ENCODE measurements at places on chromosomes 4 and X.

- DNase-seq, result no peak
Measured at GRCh38 chr4:187903700-187904099, 91.9 kb upstream of the ZFP42 start.

GRCh38 chrX:118272242-118272641 is 73.7 kb upstream of the WDR44 start:
- DNase-seq, result no peak

- no peak for DNase-seq
Measured at GRCh38 chr4:126592088-126592487, 1040.7 kb upstream of the INTU start.

DNA sequence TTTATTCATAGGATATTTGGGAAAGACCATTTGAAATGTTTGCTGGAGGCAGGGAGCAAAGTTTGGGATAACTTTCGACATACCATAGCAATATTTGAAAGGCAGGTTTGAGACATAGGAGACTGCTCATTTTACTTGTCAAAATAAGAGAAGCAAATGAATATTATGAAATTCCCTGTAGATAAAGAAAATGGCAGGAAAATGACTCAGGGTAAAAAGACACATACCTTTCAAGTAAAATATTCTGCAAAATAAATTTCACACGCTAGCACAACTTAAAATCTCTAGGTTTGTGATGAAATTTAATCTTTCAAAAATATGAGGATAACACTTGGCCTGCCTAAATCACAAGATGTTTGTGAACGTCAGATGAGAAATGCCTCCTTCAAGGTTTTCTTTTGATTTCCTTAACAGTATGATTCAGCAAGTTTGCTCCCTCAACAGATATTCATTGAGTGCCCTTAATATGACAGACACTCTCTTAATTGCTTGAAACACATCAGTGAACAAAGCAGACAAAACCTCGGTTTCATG is 6.6 kb downstream of the TMEM156 start:
- DNase-seq, result no peak

DNA sequence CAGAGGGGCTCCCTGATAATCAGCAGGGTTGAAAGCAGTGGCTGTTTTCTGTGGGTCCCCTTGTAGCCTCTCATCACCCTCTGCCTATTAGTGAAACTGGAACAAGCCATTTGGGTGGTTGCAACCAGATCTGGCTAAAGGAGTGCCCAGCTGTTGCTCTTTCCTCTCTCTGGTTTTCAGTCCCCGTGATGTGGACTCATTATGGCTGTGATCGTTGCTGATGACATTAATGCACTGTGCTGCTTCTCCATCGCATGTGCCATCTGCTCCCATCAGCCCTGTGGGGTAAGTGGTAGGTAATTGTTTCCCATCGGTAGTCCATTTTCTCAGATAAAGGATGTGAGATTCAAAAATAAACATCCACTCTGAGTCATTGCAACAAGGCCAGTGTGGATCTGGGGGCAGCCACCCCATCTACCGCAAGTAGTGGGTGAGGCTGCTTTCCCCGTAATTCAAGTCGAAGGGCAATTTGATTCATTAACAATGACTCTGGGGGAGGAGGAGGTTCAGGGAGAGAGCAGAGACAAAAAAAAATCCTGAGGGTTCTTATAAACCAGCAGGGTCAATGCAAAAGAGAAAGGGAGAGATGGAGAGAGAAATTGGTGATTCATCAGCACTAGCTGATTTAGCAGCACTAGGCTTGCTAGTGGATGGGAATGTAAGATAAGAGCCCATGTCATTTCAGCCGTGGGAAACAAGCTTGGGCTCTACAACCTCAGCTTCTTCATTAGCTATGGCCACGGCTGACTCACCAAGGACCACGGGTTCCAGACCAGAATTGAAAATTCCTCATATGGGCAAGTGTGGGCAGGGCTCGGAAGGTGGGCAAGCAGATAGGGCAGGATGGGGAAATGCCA is 357.8 kb downstream of the MID1IP1 start:
- DNase-seq, result no peak

DNA sequence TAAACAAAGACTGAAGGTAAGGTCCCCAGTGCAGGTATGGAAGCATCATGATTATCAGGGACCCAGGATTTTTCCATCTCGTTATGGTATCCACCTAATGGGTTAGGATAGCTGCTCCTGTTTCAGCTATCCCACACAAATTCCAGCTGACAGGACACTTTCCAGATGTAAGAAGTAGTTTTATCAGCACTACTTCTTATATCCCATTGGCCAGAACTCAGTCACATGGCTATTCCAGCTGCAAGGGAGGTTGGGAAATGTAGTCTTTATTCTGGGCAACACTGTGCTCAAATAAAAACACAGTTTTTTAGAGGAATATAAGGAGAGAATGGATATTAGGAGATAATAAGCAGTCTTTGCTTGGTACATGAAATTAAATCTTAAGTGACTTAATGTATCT is 96.7 kb downstream of the SRPX start:
- DNase-seq, result no peak

DNA sequence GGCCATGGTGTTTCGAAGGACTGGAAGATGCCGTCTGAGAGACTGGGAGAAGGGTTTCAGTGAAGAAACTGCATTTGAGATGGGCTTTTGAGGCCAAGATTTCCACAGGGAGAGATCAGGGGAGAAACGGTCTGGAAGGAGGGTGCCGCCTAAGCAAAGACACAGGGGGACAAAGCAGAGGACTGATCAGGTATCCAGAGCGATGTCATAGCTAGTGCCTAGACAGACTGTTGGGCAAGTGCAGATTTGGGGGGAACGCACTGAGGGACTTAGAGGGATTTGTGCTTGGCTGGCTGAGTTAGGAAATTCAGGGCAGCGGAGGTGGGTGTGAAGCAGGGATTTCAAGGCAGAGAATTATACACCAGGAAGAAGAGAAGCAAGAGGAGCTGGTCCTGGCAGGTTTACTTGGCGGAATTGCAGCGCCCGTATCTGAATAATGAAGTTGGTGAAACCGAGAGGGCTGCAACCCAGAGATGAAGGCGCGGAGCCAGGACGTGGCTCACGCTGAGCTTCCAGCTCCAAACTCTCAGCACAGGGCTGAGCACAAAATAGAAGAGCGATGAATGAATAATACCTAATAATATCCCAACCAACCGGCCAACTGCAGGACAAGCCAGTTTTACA is 106.9 kb downstream of the MAML3 start:
- no peak for DNase-seq

- DNase-seq, result no peak
Measured at GRCh38 chr4:127849505-127850234, 31.0 kb upstream of the PLK4 start.

- no peak for DNase-seq
Measured at GRCh38 chrX:153340111-153340510, 6.2 kb downstream of the ZNF275 start.

DNA sequence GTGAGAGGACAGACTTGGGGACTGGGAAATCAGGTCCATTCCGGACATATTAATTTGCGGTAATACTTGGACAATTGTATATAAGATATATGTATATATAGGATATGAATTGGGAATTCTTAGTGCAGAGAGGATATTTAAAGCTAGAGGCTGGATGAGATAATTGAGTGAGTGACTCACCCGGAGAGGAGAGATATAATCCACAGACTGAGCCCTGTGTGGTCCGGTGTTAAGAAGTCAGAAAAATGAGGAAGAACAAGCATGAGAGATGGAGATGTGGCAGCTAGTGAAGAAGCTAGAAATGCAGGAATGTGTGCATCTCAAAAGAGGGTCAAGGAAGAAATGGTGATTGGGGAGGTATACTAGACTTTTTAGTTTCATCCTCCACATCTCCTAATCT is 336.2 kb downstream of the SLC7A11 start:
- no peak for DNase-seq

DNA sequence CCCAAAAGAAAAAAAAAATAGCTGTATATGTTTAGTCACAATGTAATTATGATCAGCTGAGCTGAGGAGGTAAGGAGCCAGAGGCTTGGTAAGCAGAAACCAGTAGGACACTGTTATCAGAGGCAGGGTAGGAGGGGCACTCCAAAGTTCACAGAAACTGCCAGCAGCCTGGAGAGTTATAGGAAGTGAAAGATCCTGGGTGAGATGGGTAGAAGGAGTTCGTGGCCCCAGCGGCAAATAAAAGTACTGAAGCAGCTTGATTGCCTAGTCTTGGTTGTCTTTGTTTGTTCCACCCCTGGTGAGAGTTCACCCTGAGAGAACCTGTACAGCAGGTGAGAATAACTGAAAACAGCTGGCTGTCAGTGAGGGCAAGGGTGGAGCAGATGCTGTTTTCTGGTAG is 340.8 kb downstream of the ADGRL3 start:
- no peak for DNase-seq

GRCh38 chrX:129581904-129582303 is 41.8 kb downstream of the OCRL start:
- DNase-seq, result no peak

DNA sequence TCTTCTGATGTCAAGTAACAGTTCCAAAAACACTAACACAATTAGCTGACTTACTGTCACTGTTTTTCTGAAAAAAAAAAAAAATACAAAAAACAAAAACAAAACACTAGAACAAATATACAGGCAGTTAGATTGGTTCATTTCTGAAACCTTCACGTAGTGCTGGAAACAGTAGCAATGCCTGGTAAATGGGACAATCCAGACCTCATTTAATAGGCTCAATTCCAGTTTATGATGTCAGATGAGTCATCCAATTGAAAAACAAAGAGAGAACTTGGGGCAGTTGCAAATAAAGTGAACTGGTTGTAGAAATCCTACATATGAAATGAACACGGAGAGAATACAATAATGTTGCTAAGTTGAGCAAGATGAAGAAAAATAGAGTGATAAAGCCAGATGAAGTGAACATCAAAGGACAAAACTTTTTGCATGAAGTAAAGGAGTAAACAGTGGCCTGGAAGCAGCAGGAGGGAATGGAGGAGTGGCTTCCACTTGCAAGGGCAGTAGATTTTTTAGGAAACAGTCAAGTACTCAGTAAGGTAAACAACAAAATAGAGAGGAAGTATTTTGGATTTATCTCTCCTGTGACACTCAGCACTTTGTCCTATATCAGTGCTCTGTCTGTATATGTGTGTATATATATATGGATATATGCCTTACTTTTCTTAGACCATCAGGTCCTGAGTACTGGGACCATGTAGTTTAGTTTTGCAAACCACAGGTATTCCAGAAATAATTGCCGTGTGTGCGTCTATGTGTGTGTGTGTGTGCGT is 39.3 kb upstream of the MAGEA10 start:
- no peak for DNase-seq

- DNase-seq, result no peak
Measured at GRCh38 chr4:132770776-132771175, 378.3 kb upstream of the PCDH10 start.

- DNase-seq, result no peak
Measured at GRCh38 chr4:84878546-84878945, 87.9 kb downstream of the WDFY3 start.

DNA sequence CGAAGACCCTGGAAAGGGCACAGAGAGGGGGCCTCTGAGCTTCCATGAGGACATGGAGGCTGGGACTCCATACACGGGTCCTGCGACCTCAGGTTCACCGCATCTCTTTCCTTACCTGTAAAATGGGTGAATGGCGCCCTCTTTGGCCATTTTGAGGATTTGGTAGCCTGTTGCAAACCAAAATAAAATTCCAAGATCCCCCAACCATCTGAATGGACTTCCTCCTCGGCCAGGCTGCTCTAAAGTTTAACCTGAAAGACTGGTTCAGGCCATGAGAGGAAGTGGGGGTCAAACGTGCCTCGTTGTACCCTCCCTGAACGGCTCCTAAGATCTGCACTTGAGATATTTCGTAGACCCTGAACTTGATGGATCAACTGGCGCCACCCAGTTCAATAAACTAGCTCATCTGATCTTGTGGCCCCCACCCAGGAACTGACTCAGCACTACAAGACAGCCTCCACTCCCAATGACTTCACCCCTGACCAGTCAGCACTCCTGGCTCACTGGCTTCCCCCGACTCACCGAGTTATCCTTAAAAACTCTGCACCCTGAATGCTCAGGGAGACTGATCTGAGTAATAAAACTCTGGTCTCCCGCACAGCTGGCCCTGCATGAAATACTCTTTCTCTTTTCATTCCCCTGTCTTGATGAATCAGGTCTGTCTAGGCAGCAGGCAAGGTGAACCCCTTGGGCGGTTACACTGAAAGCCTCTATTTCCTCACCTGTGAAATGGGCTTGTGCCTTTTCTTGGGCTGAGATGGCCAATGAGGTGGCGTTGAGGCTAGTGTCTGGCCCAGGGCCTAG is 32.9 kb upstream of the GPR78 start:
- DNase-seq, result no peak

DNA sequence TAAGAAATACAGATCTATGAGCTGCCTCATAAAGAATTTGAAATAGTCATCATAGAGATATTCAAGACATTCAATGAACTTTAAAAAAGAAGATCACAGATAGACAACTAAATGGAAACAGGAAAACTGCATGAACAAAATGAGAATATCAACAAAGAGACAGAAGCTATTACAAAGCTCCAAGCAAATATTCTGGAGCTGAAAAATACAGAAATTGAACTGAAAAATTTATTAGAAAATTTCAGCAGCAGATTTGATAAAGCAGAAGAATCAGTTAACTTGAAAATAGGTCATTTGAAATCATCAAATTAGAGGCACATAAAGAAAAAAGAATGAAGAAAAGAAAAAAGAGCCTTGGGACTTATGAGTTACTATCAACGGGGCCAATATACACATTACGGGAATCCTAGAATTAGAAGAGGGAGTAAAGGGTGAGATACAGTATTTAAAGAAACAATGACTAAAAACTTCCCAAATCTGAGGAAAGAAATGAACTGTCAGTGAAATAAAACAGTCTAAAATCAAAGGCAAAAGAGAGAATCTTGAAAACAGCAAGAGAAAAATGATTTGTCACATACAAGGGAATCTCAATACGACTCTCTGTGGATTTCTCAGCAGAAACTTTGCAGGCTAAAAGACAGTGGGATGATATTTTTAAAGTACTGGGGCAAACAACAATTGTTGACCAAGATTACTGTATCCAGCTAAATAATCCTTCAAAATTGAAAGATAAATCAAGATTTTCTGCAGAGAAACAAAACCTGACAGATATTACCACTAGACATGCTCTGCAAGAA is 641.6 kb downstream of the ANKRD50 start:
- no peak for DNase-seq

- DNase-seq, result no peak
Measured at GRCh38 chr4:96833831-96834230, 993.9 kb downstream of the PDHA2 start.

- no peak for DNase-seq
Measured at GRCh38 chr4:22240814-22241213, 275.1 kb downstream of the ADGRA3 start.

DNA sequence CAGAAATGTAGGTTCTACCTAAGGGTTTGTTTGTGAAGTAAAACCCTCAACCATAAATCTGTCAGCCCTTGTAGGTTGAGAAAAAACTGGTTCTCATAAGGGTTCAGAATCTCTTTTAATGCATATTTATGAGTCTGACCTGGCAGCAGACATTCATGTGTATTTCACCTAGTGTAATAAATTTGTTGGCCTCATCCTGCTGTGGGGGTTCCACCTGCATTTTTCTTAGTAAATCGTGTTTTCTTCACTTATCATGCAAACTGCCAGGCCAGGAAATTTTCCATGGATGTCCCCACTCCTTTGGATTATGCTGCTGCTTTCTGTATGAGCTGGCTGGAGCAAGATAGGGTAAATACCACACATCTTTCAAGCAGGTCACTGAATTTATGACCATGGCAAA is 42.4 kb downstream of the KLHL13 start:
- DNase-seq, result no peak
